ENCODE measurements at places on chromosomes 3 and 15. TPM values are rescaled to one million over a fixed set of nuclear protein-coding genes. Genes with fewer than 3 reads are reported as not detected.

TGM5 gene
- not detected for total RNA-seq

HTR3E gene
- total RNA-seq = not detected

DNA sequence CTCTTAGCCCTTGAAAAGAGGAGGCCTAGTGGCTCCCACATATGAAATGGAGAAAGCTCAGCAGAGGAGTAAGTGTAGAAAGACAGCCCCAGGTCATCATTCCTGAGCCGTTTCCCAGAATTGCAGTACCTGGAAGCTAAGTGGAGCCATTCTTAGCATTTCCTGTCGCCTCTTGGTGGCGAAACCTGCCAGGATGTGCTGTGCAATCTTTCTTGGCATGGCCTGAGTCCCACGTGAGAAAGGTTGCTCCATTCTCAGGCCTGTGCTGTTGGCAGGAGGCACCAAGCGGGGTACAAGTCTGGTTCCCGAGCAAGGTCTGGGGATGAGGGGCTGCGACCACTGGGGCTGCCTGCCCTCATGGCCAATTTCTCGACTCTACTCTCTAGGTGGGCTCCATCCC lies 207.2 kb upstream of the TPM1 start:
- no peak for DNase-seq

- DNase-seq = no peak
Measured at GRCh38 chr15:78207641-78208340, 26.6 kb downstream of the ACSBG1 start.

DNA sequence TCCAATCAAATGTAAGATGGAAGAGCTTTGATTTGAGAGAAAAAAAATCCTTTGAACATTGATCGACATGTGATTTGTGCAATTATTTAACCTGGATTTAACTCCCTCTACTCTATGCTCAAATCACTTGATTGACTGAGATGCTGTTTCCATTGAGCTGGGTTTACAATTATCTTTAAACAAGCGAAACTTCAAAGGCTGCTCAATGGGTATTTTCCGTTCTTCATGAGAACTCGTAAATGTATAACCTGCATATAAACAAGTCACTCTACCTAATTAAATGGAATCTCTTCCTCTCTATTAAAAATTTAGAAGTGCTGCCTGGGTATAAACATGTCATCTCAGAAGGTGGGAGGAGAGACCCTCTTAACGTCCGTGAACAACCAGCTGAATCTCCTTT lies 71.9 kb downstream of the ANXA2 start:
- no peak for DNase-seq

DNA sequence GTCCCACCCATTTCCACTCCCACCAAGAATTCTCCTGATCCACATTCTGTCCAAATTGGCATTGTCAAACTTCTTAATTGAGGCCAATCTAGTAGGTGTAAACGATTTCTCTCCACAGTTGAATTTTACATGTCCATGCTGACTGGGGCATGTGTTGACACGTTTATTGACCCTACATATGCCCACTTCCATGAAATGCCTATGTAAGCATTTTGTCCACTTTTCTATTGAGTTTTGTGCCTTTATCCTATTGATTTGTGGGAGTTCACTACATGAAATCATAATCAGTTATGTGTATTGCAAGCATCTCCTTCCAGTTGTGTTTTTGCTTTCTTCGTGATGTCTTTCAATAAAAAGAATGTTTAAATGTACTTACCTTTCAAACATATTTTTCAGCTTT lies 141.7 kb upstream of the NSMCE3 start:
- no peak for DNase-seq

DNA sequence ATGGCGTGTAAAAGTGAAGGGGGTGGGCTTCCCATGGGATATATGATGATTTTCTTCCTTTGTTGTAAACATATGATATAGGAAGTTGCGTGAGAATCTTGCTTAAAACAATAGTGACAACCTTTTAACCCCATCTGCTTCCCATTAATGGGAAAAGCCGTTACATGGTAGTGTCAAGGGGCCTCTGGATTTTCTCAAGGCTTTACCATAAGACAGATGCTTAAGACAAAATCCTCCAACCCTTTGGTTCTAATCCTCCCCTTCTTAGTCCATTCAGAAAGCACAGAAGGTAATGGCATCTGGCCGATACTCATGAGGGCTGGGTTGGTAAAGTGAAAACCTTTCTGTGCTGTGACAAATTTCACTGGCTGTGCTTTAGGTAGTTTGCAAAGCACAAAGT lies 25.0 kb downstream of the DPH3 start:
- no peak for DNase-seq

Data from pulmonary artery endothelial cell (primary cell).